Hematopoietic multipotent progenitor cell (in vitro differentiated cells): ENCODE measurements at places on chromosomes 4 and X. TPM values are rescaled to one million over a fixed set of nuclear protein-coding genes. Genes with fewer than 3 reads are reported as not detected.

GRCh38 chr4:159142681-159143384 lies 40.0 kb downstream of the RAPGEF2 start:
- no peak for DNase-seq

- no peak for DNase-seq
Observed at GRCh38 chrX:123881330-123881729, 21.5 kb downstream of the XIAP start.

CT45A3 gene
- total RNA-seq = not detected

DNA sequence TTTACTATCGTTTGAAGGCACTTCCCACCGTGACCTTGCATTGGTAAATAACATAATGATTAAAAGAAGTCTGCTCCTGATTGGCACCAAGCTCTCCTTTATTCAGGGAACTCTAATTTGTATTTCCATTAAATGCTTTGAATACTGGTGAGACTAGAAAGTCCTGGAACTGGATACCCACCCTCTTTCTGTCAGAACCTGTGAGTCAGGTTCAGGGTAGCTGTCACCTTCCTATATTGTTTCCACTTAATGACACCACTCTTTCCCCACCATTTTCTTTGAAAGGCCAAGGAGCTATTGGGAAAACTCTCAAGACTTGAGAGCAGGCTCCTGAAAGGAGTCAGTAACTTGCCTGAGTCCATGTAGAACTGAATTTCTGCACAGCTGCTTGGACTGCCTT lies 55.9 kb upstream of the RASSF6 start:
- no peak for DNase-seq

DNA sequence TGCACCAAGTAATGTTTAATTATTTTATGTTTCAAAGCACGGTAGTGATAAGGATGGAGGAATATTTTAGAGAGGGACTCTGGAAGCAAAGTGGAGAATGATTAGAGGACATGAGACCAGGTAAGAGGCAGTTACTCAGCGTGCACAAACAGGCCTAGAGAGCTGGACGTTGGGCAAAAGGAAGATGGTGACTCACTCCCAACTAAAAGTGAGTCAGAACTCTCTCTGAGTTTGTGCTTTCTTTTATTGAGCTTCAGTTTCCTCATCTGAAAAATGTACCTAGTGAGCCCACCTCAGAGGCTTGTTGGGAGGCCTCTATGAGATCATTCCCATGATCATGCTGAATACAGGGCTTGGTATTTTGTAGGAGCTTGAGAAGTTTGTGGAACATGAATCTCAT lies 1.6 kb upstream of the ZC4H2 start:
- no peak for DNase-seq

DNA sequence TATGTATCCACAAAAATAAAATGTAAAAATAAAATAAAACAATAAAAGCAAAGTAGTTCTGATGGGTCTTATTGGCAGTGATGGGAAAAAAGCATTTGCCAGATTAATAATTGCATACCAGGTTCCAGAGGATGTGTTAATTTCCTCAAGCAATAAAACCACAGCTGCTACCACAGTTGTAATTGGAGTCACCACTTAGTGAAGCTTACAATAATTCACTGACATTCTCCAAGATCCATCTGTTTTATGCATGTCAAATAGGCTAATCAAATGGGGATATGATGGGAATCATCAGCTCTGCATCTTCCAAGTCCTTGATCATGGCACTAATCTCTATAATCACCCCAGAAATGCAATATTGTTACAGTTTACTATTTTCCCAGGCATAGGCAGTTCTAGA lies 123.5 kb upstream of the EMCN start:
- no peak for DNase-seq

DNA sequence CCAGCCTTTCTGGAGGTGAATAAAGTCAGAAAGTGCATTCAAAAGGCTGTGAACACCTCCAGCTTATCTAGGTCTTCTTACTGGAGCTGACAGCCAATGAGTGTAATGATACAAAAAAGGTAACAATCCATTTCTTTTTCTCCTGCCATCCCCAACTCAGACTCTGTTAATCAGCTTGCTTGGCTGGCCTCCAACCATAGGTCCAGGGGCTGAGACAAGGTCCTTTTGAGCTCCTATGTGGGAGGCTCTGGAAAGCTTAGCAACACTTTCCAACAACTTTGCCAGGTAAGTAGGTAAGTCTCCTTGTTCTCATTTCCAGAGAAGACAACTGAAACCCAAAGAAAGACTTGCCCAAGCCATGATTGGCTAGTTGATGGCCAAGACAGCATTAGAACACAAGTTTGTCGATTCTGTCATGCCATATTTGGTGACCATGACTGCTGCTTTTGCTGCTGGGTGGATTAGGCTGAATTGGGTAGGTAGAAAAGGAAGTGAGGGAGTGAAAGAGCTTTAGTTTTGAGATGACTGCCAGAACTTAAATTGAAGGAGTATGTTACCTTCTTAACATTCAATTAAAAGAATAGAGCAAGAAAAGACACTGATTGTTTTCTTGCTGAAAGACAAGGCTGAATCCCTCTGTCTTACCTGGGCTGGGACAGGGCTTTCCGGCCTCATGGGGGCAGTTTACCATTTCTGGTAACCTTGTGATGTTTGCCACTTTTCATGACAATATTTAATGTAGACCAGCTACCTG lies 22.8 kb downstream of the VSIG4 start:
- DNase-seq = no peak

DNA sequence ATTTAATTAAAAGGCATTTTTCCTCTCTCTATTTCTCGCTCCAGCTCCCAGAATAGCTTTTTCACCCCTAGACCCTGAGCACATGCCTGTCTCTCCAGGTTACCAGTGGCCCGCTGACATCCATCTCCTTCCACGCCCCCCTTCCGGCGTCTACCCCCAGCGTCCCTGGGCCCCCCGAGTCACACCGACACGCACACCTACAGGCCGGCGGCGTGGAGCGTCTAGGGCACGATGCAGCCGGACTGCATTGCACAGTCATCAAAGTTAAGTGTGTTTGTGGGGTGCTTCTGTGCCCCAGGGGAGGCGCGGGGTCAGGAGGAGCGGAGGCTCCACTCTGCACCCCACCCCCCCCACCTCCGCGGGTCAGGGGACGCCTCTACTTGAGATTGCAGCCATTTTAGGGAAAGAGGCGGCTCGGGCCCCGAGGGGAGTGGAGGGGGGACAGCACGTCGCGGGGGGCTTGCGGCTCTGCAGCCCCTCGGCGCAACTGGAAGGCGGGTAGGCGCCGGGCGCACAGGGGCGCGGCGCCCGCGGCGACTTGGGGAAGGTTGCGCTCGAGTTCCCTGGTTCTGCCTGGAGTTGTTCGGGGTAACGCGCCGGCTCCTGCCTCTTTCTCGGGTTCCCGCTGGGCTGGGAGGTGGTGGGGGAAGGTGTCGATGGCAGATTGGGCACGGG lies 112.7 kb downstream of the DHX15 start:
- peak; percentile 16 for DNase-seq

- no peak for DNase-seq
Observed at GRCh38 chrX:144293229-144293628, 409.4 kb downstream of the UBE2NL start.

CENPVL2 gene
- 0.54 TPM for total RNA-seq

DNA sequence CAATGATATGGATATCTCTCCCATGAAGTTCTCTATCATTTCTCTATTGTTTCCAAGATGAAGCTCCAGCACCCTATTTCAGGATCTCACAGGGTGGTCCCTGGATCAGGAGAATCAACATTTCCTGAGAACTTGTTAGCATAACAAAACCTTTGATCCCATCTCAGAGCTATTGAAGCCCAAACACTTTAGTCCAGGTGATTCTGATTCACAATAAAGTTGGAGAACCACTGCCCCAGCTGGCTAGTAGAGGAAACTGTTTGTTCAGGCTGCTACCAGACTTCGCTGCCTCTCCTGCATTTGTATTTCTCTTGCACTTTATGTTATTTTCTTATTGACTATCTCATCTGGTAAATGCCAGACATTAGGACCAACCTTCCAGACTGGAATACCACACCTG lies 65.4 kb downstream of the CEP44 start:
- DNase-seq = no peak

DCAF12L2 gene
- total RNA-seq = 0.27 TPM

DNA sequence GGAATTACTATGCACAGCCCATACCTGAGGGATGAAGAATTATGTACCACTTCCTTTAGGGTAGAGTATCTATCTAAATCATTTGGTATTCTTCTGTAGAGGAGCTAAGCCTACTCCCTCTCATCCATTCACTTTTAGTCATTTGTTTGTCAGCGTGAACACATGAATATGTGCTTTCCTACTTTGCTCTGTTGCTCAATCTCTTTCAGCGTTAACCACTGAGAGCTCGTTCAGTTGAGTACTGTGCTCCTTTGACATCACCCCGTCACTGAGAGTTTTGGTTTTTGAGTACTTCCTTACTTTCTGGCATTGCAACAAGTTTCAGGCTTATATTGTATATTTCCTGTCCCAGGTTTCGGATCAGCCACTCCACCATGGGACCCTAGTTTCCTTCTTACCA lies 700.6 kb downstream of the NLGN4X start:
- DNase-seq = no peak

- DNase-seq = no peak
Observed at GRCh38 chr4:51851937-51852290, 9.0 kb downstream of the DCUN1D4 start.
